ENCODE measurements at places on chromosomes 2 and 18.

DNA sequence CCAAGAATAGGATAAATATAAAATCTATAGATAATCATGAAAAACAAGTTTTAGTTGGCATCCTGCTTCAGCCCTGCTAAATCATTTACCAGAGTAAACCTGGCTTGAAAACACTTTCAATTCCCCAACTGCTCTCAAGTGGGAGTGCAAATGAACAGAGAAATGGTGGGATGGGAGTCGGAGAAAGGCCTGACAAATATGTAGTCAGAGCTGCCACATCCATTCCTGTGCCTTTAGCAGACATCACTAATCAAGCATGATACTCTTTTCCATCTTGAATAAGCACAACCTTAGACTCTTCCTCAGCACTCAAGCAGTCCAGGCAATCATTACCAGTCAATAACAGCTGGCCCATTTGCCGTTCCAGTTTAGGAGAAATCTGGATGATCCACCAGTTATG, 101.3 kb downstream of the ANKRD44 start:
- no peak for DNase-seq

DNA sequence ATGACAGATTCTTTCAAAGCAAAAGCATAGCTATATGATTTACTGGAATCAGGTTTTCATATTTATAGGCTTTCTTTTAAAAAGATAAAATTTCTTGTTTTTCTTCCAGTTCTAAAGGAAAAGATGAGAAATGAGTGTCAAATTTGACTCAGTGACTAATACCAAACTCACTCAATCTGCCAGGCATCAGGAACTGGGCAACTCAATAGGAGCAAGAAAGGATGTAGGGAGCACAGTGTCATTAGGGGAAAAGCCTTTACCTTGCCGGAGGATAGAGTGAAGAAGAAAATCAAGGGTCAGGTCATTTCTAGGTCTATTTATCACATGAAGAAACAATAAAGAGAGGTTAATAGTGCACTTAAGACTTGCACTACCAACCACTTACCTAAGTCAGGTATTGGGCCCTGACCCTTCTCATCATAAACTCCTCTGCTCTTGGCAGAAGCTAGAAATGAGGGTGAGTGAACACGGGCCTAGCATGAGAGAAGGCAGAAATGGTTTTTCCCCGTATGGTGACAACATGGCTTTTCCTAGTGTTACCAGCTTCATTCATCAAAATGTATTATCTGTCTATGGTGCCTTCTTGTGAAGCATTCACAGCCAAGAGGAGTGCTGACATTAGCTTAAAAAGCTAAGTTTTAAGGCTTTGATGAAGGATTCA, 151.0 kb downstream of the ARHGAP15 start:
- DNase-seq: no peak

DNA sequence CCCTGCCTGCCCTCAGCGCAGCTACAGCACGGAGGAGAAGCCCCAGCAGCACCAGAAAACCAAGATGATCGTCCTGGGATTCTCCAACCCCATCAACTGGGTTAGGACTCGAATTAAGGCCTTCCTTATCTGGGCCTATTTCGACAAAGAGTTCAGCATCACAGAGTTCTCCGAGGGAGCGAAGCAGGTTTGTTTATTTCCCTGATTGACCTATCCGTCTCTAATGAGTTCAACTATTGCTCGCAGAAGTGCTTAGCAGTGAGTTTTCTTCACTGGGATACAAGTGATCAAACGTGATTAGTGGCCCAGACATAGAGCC, 639 bp downstream of the MAIP1 start:
- no peak for DNase-seq

DNA sequence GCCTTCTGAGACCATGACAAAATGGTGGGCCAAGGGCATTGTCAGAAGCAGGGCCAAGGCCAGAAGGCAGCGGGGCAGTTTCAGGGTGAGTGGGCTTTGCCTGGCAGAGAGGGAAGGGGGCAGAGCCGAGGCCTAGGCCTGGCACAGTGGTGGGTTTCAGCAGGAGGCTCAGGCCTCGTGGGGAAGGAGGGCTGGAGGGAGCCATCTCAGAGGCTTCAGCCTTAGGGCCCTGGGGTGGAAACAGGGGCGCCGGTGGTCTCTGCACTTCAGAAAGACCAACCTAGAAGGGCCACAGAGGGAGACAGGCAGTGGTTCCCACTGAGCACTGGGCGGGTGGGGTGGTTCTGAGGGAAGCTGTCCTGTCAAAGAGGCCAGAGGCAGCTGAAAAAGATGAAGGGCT, 58.0 kb upstream of the SMAD7 start:
- no peak for DNase-seq

GRCh38 chr2:14535156-14535555, 97.4 kb upstream of the LRATD1 start:
- DNase-seq: no peak

DNA sequence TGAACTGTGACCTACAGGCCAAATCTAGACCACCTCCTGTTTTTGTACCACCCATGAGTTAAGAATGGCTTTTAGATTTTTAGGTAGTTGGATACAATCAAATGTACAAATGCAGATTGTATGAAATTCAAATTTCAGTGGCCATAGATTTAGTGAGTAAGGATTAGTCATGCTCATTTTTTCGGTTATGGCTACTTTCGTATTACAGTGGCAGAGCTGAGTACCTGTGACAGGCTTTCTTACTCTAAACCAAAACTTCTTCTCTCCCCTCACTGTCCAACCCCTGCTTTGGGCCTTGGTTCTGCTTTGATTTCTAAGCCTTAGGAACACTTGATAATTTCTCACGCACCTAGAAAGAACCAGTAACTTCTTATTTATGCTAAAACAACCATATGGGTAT, 82.1 kb downstream of the CDC42EP3 start:
- DNase-seq: no peak

- no peak for DNase-seq
These were observed 33.2 kb downstream of the ITGAV start for GRCh38 chr2:186623084-186623483.

DNA sequence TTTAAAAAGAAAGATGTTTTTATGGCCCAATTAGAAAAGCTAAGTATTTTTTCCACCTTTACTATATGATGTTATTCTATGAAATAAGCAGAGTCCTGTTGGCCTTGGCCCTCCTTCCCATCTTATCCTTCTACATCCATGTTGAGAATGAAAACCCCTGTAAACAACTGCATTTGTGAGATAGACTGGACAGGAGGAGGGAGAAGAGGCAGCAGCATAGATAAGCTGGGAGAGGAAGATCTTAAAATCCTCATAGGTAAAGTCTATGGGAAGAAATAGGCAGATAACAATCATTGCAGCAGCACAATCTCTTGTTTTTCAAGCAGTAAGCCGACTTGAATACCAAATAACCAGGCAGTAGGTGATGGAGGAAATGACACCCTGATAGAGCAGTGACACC, 207.6 kb upstream of the PARD3B start:
- no peak for DNase-seq

DNA sequence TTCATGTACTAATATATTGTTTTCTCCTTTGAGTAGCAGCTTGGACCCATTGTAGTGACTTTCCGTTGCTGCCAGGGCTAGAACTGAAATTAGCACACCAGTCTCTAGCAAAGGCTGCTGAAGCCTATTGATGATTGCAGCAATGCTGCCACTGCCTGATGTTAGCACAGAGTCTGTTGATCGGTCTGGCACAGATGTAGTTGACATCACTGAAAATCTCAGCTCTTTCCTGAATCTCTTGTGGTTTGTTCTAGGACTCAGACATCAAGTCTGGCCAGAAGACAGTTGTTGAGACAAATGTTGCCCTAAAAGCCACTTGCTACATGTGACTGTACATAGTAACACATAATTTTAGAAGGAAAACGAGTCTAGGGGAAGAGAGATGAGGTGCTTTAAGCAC, 47.2 kb downstream of the VAPA start:
- DNase-seq: no peak

GRCh38 chr18:79366177-79367094, 29.3 kb upstream of the NFATC1 start:
- no peak for DNase-seq

GRCh38 chr2:36450466-36451196, 95.1 kb downstream of the CRIM1 start:
- DNase-seq: no peak
